ENCODE measurements at places on chromosomes 11 and 22. TPM values are rescaled to one million over a fixed set of nuclear protein-coding genes. Genes with fewer than 3 reads are reported as not detected.

- DNase-seq: no peak
Measured at GRCh38 chr22:25770333-25770732, 28.3 kb downstream of the MYO18B start.

DNA sequence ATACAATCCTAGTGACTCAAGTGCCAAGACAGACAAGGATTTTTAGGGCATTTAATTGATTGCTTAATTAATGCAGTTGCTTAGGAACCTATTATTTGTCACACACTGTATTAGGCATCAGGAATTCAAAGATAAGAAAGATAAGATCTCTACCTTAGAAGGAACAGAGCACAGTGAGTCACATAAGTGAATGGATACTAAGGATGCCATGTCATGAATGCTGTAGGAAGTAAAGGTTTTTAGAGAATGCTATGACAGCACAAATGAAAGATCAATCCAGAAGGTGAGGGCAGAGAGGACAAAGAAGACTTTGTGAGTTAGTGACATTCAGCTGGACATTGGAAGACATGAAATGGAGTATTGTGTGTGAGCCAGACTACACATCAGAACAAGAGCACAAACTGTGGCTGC is 147.9 kb upstream of the DDI1 start:
- DNase-seq: peak; percentile 5

DNA sequence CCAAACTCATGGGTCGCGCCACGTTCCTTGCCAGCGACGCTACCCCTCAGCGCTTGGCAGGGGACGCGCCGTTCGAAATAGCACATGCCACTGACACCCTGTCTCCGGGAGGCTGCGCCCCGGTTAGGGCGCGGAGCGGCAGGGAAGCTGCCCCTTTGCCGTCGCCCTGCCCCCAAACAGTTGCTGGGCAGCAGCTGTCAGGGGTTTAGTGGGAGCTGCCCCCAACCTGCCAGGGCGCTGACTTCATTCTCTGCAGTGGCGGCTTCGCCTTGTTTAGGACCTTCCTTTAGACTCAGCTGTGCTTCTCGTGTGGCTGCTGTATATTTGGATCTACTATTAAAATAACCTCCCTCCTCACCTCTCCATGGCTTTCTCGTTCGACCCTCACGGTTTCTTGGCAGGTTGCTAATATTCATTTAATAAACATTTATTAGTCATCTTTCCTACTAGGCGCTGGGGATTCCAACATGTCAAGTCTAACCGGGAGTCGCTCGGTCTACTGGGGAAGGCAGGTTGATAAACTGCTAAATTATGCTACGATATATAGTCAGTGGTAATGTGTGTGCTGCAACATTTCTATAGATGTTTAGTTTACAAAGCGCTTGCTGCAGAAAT is 782 bp downstream of the TMEM109 start:
- no peak for DNase-seq

GRCh38 chr22:20960609-20961008 is 6.4 kb upstream of the AIFM3 start:
- no peak for DNase-seq

- no peak for DNase-seq
Measured at GRCh38 chr22:30455075-30455840, 16.6 kb downstream of the SEC14L3 start.

Gene NPAS4
- total RNA-seq: not detected

DNA sequence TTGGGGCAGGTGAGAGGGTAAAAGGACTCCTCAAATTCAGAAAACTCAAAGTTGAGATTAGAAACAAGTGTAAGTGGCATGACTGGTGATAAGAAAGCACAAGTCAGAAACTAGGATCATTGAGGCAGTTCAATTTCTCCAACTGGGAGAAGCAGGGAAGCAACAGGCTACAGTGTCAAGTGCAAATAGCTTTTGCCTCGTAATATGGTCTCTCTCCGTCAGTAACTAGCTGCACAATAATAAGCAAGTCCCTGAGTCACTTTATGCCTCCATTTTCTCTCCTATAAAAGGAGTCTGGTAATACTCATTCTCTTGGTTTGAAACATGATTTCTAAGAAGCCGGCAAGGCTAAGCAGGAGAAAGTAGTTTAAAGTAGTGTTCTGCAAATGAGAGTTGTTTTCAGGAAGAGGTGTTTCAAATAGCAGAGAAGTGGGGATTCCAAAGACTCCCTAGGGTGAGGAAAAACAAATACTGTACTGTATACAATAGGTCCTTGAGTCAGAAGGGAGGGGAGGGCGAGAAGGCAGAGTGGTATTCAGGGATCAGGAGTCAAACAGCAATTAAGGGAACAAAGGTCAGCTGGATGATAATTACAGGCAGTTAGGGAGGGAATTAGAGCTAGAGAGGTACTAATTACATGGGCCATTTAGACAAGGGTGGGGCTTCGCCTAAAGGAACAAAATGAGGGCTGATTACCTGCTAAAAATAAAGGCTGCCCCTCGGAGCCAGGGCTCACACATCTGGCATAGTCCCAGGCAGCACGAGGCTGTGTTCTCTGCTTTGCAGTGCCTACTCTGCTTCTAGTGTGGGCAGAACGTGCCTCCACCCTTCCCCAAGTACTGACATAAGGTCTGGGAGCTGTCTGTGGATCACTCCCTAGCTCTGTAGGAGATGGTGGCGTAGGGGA is 96.0 kb upstream of the BDNF start:
- DNase-seq: no peak

Gene SLC1A2
- not detected for total RNA-seq

DNA sequence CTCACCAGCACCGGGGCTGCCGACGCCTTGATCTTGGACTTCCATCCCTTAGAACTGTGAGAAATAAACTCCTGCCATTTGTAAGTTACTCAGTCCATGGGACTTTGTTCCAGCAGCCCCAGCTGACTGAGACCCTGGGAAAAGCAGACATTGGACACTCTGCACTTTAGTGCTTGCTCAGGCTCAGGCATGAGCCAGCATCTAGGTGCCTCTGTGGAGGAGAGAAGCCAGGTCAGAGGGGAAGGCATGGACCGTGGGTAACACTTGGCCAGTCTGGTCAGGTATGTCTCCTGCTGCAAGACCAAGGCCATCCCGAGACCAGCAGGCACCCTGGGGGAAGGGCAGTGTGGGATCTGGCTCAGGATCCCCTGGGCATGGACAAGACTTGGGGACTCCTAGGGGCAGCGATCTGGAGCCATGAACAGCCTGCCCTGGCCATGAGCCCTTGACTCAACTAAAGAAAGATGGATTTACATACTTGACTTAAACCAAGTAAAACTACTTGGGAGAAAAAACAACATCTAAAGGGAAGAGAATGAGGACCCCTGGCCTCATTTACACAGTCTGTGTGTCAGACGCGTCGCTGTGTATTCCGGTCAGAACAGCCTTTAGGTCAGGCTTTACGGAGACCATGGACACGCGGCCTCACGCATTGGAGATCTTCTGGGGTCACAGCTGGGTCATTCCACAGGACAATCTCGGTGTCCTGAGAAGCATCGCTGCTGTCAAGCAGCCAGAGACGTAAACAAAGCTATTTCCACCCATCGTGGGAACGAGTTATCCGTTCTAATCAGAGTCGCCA is 497.1 kb downstream of the BRD1 start:
- no peak for DNase-seq

DNA sequence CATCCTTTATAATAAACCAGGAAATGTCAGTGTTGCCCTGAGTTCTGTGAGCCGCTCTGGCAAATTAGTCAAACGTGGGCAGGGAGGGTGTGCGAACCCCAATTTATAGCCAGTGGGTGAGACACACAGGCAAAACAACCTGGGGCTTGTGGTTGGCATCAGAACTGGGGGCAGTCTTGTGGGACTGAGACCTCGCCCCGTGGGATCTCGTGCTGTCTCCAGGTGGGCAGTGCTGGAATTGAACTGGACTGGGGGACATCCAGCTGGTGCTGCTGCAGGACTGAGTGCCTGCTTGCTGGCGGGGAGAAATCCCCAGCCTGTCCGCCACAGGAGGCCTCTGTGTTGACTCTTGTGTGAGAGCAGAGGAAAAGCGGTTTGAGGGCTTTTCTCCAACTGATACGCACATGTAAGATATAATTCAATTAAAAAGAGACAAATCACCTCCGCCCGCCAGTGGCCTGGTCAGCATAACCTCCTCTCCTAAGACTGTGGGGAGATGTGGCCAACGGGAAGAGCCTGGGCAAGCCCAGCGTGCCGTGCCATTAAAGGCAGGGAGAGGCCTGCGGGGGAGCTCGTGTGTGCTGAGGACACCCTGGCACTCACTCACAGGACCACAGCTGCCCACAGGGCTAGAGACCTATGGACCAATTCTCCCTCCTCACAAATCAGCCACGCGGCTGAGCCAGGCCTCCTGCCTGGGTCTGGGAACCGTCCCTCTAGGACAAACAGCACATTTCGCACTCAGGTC is 18.4 kb downstream of the SULT4A1 start:
- DNase-seq: no peak

GRCh38 chr11:70424765-70425344 is 26.5 kb downstream of the CTTN start:
- DNase-seq: no peak

GRCh38 chr22:41178425-41178975 is 26.6 kb upstream of the L3MBTL2 start:
- no peak for DNase-seq

GRCh38 chr11:18248561-18248960 is at the start of gene SAA2:
Gene SAA2, minus strand, starts transcription at chr11:18248668. Its CDS starts 657 bp downstream, at chr11:18248011.
- no peak for DNase-seq

DNA sequence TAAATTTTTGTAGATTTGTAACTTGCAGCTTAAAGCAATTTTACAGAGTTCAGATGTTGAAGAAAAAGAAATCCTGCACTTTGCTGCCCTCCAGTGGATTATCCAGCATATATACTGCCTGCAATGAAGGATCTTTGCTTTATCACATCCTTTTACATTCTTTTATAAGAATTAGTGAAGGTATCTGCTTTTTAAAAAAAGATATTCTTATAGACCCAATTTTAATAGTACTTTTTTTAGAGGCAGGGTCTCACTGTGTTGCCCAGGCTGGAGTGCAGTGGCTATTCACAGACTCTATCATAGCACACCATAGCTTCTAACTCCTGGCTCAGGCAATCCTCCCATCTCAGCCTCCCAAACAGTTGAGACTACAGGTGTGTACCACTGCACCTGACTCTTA is 60.7 kb downstream of the TTC17 start:
- DNase-seq: peak; percentile 53

DNA sequence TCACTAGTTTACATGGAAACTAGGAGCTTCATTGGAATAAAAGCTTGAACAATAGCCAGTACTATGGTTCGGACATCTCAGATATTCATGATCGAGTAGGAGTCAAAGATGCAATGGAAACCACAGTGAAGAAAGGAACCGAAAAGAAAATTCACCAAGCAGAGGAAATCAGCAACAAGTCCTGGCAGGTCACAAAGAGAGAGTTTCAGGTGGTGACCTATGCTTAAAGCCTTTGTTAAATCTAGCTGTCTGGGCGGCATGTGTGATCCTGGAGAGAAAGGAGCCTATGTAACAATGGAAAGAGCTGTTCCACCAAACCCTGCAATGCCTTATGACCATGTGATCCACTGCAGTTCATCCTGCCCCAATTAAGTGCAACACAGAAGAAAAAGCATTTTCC is 68.9 kb upstream of the POU2AF2 start:
- DNase-seq: no peak

GRCh38 chr11:12746593-12747097 is 72.4 kb downstream of the TEAD1 start:
- DNase-seq: no peak

Gene DUSP8
- 0.26 TPM for total RNA-seq

- DNase-seq: no peak
Measured at GRCh38 chr22:24501301-24502005, 6.3 kb downstream of the UPB1 start.

GRCh38 chr11:70090961-70091381 is 12.9 kb downstream of the ANO1 start:
- DNase-seq: no peak

DNA sequence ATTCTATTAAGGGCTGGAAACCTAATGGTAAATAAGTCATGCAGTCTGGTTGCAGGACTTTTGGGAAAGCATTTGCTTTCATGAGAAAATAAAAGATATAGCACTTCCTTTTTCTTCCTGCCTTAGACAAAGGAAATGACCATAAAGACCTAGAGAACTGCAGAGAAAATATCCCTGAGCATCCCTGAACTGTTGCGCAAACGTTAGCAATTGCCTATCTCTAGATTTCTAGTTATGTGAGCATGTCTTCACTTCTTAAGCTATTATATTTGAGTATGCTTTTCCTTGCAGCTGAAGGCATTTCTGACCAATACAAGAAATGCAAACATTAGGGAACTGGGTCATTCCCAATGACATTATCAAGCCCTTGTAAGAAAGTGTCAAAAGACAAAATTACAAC is 110.6 kb downstream of the KIF18A start:
- no peak for DNase-seq

GRCh38 chr11:119421941-119422808 is 797 bp downstream of the THY1 start:
- DNase-seq: no peak

Gene MACROD1
- total RNA-seq: 23.1 TPM

DNA sequence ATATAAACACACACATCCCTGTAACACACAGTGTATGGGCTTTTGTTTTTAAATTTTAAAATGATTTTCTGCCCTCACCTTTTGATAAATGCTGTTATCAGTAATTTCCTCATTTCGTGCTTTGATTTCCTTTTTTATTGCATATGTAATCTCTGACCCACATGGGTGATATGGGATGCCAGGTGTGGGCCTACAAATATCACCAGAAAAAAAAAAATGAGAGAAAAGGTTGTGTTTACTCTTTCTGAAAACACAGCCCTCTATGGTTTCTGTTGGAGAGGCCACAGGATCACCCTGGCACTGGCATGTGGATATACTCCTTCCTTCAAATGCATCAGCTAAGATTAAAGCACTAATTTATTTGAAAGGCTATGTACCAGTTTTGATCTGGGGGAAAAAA is 17.0 kb downstream of the DRD2 start:
- no peak for DNase-seq
